ENCODE measurements at places on chromosomes 3 and 15.

DNA sequence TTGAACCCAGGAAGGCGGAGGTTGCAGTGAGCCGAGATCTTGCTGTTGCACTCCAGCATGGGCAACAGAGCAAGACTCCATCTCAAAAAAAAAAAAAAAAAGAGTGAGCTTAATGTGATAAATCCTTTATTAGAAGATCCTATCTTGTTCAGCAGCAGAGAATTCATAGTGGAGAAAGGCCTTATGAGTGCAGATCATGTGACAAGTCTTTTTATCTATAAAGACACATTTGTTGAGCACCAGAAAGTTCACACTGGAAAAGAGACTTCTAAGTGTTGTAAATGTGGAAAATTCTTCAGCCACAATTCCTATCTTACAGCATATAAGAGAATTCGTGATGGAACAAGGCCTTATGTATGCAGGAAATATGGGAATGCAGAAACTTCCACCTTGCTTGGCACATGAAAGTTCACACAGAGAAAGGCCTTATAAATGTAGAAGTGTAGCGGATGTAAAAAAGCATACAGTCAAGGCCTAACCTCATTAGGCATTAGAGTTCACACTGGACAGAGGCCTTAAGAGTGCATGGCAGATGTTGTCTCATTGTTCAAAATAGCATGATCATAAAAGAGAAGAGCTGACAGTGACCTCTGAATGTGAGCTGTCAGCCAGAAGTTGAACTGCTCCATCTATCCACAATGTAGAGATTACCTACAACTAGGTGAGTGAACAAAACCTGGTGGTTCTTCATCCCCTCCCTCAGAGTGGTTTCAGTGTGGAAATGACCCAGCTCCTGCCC is 16.7 kb downstream of the ADAM10 start:
- DNase-seq, result no peak

GRCh38 chr3:114893361-114893760 is 253.7 kb downstream of the ZBTB20 start:
- no peak for DNase-seq

- DNase-seq, result no peak
These were observed 1.1 kb upstream of the WDR82 start for GRCh38 chr3:52279596-52279995.

GRCh38 chr3:26084629-26085028 is 294.7 kb downstream of the OXSM start:
- no peak for DNase-seq

DNA sequence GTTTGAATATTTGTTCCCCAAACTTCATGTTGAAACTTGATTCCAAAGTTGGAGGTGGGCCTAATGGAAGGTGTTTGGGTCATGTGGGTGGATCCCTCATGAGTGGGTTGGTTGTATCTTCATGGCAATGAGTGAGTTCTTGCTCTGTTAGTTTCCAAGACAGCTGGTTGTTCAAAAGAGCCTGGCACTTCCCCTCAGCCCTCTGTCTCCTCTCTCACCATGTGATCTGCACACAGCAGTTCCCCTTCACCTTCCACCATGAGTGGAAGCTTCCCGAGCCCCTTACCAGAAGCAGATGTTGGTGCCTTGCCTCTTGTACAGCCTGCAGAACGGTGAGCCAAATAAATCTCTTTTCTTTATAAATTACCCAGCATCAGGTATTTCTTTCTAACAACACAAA is 327.1 kb upstream of the SLCO3A1 start:
- no peak for DNase-seq

DNA sequence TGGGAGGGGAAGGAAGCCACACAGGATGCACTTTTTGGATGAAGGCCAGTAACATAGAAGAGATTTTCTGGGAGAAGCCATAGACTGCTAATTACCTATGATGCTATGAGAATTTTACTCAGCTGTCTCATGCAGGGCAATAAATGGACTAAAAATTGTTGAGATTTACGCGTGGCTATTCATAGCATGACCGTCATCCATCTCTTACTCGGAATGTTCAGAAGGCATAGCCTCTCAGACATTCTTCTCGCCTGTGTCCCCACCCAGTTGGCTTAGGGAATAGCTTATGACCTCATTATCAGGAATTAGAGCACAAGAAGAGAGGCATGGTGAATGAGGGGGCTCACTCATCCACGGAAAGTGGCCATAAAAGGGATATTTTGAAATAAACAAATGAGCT is 107.9 kb upstream of the ATP10A start:
- no peak for DNase-seq

DNA sequence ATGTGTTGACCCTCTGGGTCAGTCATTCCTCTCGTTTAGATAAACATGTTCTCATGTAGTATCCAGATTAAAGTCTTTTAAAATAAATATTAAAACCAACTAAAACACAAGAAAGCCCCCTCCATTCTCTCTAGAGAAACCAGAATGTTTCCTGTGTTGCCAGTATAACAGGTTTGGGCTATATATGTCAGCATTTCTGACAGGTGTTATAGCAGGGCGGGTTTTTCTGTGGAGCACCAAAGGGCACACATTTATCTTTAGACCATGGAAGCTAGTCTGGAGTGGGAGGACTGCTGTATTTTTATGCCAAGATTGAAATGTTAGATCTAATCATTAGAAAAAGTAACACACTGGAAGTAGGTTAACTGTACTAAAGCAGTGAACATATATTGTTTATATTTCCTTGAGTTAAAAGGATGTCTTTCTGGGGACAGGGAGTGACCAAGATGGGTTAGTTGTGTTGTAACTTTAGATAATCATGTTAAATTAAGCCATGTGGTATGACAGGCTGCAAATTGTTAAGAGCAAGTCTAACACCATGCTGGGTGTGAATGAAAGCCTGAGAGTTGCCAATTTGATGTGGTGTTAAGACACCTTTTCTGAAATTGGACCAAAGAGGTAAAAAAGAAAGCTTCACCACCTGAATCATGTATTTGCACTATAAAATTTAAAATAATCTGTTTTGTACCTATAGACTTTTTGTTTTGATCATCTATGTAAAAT is 15.6 kb downstream of the KCTD6 start:
- DNase-seq, result no peak

- DNase-seq, result peak; percentile 52
These were observed 3.8 kb downstream of the TCTA start for GRCh38 chr3:49415931-49416601.

DNA sequence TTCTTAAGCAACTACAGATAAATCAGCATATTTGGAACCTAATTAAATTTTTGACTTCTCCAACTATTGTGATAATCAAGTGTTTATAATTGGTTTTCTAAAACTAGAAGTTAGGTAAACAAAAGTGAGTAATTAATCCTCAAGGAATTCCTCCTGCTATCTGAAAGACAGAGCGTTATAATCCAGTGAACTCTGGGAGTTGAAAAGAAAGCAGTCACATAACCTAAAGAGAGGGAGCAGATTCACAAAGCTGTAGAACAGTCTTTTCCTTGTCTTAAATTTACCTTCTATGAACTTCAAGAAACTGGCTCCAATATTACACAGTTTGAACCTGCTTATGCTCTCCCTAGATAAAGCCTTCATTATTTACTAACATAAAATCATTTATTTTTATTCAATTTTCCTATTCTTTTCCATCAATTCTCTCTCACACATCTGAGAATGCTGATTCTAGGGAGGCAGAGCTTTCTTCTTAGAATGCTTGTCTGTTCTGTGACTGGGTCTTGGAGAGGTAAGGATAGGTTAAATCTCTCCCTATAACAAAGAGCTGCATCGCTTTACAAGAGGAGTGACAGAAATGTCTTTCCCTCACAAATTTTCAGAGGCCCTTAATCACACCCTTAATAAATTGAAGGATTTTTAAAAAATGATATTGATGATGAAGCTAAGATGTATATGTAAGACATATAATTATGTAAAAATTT is 132.8 kb downstream of the TUSC7 start:
- DNase-seq, result no peak

DNA sequence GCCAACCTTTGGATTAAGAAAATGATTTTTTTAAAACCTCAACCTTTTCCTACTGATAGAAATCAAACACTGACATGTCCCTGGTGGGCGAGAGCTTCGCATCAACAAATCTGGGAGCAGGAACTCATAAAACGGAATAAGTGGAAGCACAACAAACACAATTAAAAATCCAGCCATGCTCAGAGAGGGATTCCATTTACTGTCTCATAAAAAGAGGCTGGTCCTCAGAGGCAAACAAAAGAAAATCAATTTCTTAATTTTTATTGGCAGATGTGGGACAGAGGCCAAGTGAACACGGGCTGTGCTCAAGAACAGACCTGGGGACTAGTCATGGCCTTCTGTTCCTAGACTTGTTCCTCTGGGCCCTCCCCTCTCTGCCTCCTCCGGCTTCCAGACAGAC is 214.5 kb downstream of the NTRK3 start:
- DNase-seq, result no peak

DNA sequence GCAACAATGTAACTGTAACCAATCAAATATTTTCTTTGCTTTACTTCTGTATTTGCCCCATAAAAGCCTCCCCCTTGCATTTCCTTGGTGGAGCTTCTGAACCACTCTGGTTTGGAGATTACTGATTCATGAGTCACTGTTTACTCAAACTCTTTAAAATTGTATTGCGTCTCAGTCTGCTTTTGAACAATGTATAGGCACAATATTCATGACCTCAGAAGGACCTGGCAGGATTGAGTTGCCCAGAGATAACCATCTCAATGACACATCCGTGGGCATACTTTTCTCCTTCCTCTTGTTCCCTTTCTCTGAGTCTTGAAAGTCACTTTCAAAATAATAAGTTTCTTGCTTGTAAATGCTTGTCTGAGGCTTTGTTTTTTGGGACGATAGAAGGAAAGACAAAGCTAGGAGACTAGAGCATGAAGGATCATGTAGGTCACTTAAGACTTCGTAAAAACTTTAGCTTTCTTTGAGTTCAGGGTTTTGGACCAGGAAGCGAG is 57.1 kb upstream of the POU1F1 start:
- DNase-seq, result peak; percentile 97

Measured in HT1080 (cell line).